Mucosa of descending colon (tissue), 3 donors: ENCODE measurements at places on chromosomes 11 and 22. TPM values are rescaled to one million over a fixed set of nuclear protein-coding genes. Genes with fewer than 3 reads are reported as not detected.

Gene VSIG10L2
- not detected for total RNA-seq

DNA sequence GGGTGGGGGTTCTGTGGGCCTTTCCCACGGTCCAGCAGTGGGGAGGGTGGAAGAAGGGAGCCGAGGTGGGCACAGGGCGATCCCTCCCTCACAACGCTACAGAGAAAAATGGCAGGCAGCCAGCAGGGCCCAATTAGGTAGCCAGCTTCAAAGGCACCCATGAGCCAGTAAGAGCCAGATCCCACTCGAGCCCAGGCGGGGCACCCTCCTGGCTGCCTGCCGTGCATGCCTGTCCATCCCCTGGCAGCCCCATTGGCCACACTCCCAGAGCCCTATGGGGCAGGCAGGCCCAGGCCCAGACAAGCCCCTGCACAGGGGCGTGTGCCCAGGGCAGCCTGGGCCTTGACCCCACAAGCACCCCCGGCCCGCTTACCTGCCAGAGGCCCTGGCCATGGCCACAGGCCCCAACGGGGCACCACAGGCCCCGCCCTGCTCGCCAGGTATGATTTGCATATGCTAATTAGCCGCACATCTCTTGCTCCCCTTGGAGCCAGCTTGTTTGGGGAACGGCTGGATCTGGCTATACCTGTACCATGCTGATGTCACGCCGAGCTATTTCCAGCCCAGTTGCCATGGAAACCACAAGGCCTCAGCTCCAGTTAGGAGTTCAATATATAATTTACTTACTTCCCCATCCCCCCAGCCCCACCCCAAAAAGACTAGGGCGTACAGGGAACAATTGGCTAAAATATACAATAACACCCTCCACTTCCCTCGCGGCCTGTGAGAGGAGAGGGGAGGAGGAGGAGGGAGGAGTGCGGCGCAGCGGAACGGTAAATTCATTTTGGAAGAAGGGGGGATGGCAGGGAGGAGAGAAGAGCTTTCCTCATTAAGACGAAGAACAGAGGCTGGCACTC is 47.5 kb upstream of the TCF20 start:
- peak; percentile 87 for DNase-seq

DNA sequence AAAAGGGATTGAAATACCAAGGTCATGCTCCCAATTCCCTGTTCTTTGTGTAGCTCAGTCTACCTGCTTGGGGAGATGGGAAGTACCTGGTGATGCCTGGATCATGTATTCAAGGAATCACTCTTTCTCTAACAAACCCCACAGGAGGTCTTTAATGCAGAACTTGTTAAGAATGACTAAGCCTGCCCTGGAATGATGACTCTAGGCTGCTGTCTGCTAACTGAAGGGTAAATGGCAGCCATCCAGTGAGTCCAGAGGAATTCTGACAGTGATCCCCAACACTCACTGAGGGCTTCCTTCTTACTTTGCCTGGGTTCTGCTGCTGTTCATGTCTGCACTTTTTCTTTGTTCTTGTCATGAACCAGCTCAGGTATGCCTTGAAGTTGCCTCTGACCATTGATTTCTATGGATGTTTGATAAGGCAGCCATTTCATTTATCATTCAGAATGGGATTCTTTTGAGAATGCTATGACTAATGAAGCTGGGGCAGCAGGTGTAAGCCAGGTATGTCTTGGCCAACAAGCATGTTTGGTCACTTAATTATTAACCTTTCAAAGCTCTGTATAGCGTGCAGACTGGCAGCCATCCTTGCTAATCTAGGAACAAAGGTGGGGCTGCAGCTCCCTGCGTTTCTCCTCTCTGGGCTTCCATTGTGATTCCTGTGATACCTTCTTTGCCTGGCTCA is 11.4 kb downstream of the PRSS23 start:
- DNase-seq: no peak

GRCh38 chr11:108780119-108780518 is 115.2 kb downstream of the DDX10 start:
- DNase-seq: no peak

GRCh38 chr11:129455756-129456655 is 80.4 kb downstream of the BARX2 start:
- no peak for DNase-seq

DNA sequence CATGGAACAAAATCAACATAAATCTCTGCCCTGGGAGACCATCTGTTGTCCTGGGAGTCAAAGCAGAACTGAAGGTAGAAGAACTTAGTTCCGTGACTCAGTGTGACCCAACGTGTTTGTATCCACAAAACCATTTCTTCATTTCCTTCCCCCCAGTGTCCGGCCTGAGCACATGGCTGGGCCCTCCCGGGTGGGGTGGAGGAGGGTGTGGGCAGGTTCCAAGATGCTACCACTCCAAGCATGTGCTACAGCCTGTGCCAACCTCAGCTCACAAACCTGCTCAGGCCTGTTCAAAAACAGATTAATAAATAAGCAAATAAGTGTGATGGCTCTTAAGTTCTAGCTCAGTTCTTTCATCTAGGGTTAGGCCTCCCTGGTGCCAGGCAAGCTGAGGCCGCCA is 55.3 kb downstream of the SHANK2 start:
- DNase-seq: no peak

- peak; percentile 85 for DNase-seq
These were observed at the start of gene TP53I11 for GRCh38 chr11:44950625-44951476. TP53I11 (minus strand) TSS chr11:44950883; CDS start chr11:44938335, 12,548 bp downstream.
